ENCODE measurements at places on chromosomes 6 and 20.

DNA sequence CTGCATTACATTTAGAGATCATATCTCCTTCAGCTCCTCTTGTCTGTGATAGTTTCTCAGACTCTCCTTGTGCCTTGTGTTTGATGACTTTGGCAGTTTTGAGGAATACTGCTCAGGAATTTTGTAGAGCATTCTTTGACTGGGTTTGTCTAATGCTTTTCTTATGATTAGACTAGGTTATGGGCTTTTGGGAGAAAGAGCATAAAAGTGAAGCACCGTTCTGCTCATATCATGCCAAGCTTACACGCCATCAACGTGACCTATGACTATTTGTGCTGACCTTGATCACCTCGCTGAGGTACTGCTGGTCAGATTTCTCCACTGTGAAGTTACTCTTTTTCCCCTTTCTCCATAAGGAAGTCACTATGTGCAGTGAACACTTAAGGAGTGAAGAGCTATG lies 256.0 kb downstream of the LY86 start:
- DNase-seq = no peak

DNA sequence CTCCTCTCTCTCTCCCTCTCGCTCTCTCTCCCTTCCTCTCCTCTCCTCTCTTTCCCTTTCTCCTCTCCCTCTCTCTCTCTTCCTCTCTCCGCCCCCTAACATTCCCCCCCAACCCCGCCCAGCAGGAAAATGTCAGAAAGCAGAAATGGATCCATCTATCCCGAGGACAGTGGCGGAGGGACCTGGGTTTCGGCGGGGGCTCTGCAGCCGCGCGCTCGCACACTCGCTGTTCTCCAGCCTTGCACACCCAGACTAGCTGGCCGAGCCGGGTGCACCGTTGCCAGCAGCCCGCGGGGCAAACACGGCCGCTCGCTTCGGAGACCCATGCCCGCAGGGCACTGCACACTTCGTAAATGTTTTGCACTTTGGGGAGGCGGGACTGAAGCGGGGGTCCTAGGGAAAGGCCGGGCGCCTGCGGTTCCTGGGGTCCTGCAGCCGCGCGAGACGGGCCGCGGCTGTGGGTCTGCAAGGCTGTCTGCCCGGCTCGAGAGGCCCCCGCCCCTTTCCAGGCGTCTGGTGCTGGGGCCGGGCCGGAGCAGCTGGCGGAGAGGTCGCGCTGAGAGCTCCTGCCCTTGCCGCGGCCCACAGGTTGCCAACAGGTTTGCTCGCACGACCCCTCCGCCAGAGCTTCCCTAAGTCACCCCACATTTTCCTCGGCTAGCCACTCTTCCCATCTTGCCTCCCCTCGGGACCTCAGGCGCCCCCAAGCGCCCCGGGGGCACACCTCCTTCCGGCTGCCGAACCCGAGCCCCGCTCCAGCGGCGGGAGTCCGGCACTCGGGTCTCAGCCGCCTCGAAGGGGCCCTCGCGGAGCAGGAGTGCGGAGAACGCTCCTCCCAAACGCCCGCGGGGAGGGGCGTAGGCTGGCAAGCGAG lies 818 bp upstream of the MDGA1 start:
- no peak for DNase-seq

DNA sequence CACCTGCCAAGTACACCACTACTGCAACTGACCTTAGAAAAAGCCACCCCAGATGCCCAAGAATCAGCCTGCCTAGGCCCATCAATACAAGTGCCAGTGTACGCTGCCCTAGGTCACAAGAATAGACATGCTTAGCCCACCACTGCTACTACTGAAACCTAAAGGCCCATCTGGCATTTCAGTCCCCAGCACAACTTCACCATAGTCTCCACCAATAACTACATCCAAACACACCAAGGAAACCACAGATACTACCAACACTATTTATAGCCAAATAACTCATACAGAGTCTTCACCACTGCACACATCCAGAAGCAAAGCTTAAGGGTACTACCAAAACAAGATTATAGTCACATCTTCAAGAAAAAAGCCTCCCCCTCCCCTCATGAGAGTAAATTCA lies 28.2 kb downstream of the TREML4 start:
- DNase-seq = no peak

DNA sequence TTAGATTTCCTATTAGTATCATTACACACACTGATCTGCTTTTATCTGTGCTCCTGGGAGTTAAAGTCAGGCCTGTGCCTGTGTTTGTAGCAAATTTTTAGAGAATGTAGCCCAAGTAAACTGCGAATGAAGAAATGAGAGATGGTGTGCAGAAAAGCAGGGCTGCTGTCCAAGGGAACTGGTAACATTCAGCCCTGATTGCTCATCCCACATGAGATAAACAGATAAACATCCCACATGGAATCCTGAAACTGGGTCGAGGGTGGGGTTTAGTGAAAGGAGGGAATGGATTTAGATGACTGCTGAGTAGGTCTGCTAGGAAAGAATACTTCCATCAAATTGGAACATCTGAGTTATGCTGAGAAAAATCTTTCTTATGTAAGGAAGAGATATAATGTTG lies 69.1 kb downstream of the GRIK2 start:
- no peak for DNase-seq

GRCh38 chr6:11282875-11283274 lies 50.4 kb upstream of the NEDD9 start:
- DNase-seq = no peak

DNA sequence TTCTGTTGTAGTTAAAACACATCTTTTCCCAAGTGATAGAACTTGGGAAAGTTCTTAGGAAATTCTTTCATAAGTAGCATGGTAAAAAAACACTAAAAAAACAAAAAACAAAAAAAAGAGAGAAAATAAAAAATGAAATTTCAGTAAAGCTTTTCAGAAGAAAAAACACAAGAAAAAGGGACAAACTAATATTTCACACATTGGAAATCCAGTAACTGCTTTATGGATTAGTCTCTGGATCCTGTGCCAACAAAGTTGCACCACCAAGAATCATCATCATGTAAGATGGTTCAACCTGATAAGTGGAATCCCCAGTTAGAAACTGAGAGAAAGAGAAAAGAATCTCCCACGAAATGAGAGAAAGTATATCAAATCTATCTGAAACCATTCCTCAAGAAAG lies 144.2 kb downstream of the GMDS start:
- DNase-seq = no peak

DNA sequence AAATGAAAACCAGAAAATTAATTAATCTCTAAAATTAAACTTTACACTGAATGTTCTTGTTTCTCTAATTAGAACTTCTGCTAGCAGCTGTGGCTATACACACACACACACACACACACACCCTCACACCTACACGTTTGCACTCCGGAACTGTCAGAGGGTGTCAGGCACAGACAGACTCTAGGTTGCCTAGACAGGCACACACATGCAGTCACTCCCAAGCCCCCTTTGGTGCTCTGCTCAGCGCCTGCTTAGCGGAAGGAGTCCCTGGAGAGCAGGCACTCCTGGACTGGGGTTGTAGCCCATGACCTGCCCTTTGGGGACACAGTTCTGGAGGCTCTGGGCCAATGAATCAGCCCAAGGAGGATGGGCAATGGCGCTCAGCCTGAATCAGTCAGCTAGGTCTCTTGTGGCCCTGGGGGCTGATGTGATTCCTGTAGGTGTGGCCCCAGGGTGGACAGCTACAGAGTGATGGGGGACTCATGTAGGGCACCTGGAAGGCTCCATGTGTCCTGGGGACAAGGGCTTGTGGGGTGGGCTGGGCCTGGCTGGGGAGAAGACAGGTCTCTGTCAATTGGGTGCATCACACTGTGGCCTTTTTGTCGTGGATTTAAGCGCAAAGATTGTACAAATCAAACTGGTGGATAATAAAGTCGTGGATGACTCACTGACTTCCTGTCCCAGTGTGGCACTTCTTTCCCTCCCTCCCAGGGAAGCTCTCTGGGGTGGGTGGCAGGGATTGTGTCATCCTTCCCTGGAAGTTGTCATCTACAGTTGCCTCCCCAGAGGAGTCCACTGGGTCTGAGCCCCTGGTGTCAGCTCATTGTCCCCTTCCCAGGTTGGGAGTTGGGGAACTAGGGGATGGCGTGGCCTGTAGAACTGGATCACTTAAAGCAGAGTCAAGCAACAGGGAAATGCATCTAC lies 8.8 kb downstream of the TMEM151B start:
- no peak for DNase-seq

DNA sequence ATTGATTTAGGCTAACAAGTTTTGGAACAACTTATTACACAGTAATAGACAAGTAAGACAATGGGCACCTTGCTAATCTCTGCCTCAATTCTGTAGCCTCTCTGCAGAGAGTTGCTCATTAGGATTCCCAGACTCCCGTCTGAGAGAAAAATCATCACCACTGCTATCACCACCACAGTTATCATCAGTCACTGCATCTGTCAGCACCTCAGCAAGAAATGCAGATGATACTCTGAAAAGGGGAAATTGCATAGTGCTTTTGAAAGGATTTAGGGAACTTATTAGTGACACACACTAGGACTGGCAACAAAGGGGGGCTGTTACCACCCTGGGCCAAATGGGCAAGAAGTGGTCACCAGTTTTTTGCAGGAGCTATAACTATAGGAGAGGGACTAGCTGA lies 39.9 kb downstream of the FOXA2 start:
- DNase-seq = no peak

- no peak for DNase-seq
These were observed 91.4 kb upstream of the RNF217 start for GRCh38 chr6:124870611-124871459.

- DNase-seq = no peak
These were observed 326 bp downstream of the ZMYND8 start for GRCh38 chr20:47356220-47356525.

- DNase-seq = no peak
These were observed 27.6 kb upstream of the ANKEF1 start for GRCh38 chr20:10007158-10007557.

GRCh38 chr6:37845930-37846329 lies 26.4 kb downstream of the ZFAND3 start:
- no peak for DNase-seq

GRCh38 chr6:71419217-71420094 lies 130.8 kb downstream of the OGFRL1 start:
- no peak for DNase-seq

- no peak for DNase-seq
These were observed 95.8 kb downstream of the TMEM242 start for GRCh38 chr6:157227202-157228166.

- DNase-seq = no peak
These were observed 47.0 kb downstream of the ARID1B start for GRCh38 chr6:156824142-156824541.

GRCh38 chr6:150143516-150144293 lies 861 bp downstream of the PPP1R14C start:
- DNase-seq = no peak
